ENCODE measurements at places on chromosomes 3 and 15.

- no peak for DNase-seq
Observed at GRCh38 chr15:34818526-34818925, 23.2 kb upstream of the ACTC1 start.

DNA sequence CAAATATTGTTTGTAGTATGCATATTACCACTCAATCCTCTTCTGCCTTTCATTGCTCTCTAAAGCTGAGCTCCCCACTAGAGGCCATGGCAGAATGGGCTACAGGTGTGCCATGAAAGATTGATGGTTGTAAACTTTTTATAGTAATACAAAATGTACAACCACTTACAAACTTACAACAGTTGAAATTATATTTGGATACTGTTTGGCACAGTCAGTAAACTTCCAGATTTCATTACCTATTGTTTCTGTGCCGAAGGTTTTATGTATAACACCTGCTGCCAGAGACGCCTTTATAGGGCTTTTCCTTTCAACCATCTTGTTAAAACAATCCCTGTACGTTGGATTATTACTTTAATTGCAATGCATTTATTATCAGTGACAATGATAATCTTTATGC lies 7.0 kb downstream of the ROPN1 start:
- DNase-seq: no peak

- DNase-seq: no peak
Observed at GRCh38 chr3:55607844-55608243, 120.7 kb upstream of the WNT5A start.

DNA sequence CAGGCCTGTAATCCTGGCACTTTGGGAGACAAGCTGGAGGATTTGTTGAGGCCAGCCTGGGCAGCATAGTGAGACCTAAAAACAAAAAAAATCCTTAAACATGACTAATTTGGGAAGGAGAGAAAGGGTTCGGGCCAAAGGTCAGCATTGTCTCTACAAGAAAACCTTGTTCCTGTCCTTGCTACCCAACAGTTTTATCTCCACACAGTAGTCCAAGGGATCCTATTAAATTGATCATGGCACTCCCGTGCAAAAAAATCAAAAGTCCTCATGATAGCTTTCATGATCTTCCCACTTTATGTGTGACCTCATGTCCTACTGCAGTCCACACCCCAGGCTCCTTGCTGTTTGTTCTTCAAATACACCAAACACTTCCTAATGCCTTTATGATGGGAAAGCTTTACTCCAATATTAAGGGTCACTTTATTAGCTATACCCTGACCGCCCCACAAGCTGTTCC lies 4.2 kb downstream of the RPL15 start:
- DNase-seq: no peak

- no peak for DNase-seq
Observed at GRCh38 chr3:72950801-72951200, 45.8 kb upstream of the PPP4R2 start.

GRCh38 chr3:8489278-8489792 lies 12.3 kb upstream of the LMCD1 start:
- DNase-seq: no peak

DNA sequence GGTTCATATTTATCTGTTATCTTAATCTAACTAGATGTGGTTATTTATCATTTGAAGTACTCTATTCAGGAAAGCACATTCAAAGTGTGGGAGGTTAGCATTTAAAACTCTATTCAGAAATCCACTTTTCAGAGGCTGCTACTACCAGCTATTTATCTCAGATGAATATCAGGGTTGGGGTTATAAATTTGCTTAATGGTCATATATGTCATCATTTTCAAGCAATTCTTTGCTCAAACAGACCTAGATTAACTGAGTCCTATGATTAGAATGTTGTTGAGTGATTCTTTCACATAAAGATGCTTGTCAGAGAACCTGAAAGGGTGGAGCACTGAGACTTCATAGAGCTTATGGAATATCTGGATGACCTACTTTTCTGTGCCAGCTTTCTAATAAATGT lies 436.9 kb upstream of the TGFBR2 start:
- DNase-seq: no peak

GRCh38 chr3:155316426-155316825 lies 22.9 kb upstream of the STRIT1 start:
- DNase-seq: no peak

DNA sequence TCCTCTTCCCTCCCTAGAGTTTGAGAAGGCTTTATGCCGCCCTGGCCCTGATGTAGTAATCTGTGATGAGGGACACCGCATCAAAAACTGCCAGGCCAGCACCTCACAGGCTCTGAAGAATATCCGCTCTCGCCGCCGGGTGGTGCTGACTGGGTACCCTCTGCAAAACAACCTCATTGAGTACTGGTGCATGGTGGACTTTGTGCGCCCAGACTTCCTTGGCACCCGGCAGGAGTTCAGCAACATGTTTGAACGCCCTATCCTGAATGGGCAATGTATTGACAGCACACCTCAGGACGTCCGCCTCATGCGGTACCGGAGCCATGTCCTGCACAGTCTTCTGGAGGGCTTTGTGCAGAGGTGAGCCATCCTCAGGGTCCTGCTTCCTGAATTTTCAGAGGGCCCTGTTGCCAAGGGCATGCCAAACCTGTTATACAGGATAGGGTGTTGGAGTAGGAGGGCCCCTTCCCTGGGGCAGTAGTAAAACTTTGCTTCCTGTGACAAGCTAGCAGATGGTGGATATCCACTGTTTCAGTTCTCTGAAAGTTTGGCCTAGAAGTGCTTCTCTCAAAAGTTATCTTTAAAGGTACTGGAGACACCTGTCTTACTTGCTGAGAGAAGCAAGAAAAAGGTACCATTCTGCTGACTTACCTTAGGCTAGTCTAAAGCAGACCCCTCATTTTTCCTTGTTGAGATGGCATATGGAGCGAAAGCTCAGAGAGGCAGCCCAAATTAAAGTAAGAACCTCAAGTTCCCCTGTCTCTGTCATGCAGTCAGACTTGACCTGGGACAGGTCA lies 33.7 kb upstream of the TEX264 start:
- no peak for DNase-seq

DNA sequence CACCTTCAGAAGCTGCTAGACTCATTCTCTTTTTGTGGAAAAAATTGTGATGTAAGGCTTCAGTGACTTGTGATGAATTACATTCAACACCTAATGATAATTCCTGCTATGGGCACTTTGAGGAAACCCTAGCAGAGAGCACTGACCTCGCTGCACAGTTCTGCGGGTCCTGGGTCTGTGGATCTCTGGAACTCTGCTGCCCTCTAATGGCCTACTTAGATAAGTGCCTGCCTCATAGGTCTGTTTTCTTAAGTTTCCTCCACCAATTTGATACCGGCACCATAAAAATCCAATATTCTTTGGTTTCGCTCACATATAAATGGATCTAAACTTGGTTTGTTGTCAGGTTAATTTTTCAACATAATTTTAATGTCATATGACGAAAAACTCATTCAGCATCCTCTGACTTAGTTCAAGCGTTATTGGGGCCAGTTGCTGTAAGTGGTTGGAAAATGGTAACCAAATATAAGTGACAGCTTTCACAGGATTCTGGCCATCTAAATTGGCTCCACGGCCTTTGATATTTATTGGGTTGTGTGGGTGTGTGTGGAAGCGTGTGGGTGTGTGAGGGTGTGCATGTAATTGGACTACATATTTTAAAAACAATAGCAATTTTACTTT lies 10.4 kb downstream of the SLITRK3 start:
- DNase-seq: peak; percentile 60

- DNase-seq: no peak
Observed at GRCh38 chr15:67082007-67082536, 16.7 kb downstream of the SMAD3 start.

- no peak for DNase-seq
Observed at GRCh38 chr15:48470096-48470495, 138.9 kb downstream of the DUT start.

DNA sequence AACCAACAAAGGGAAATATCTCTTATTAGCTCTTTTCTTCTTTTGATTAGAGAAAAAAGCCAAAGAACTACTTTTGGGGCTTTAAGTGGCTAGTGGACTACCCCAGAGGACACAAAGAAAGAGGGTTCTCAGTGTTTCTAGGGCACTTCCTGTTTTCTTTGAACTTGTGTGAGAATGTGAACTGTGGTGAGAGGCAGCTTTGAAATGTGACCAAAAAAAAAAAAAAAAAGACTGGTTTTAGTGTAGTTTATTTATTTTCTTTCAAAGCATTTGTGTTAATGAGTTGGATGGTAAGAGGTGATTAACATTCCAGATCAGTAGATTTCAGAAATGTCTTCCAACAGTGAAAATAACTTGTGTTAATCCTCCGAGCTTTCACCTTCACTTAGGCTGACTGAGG lies 32.4 kb downstream of the SELENOT start:
- DNase-seq: no peak

DNA sequence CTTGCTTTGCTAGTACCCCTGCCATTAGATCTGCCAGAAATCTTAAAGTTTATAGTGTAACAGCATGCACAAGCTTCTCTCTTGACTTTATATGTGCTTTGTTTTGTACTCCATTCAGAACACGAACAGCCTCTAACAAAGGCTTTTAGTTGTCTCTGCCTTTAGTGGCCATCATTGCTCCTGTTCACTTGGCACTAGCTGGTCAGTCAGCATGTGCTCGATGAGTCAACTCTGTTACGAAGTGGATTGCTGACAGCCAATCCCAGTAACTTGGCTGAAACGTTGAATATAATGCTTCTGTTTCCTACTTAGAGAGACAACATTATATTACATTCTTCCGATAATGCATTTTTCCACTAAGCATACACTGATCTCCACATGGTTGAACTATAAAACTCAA lies 349.2 kb downstream of the NAALADL2 start:
- DNase-seq: no peak

- DNase-seq: no peak
Observed at GRCh38 chr3:186532598-186533072, 11.5 kb downstream of the CRYGS start.

GRCh38 chr3:128310286-128311058 lies 156.2 kb downstream of the DNAJB8 start:
- no peak for DNase-seq

All from SW480 (cell line).